ACHN (cell line): ENCODE measurements at places on chromosomes 3 and 15.

- peak; percentile 58 for DNase-seq
These were observed 2.4 kb downstream of the IGF2BP2 start for GRCh38 chr3:185822221-185823000.

GRCh38 chr3:14222457-14222856, 43.8 kb downstream of the LSM3 start:
- no peak for DNase-seq

GRCh38 chr15:70617076-70617910, 146.1 kb downstream of the UACA start:
- DNase-seq, result peak; percentile 20

- DNase-seq, result no peak
These were observed 124.3 kb downstream of the TIGIT start for GRCh38 chr3:114418107-114418506.

DNA sequence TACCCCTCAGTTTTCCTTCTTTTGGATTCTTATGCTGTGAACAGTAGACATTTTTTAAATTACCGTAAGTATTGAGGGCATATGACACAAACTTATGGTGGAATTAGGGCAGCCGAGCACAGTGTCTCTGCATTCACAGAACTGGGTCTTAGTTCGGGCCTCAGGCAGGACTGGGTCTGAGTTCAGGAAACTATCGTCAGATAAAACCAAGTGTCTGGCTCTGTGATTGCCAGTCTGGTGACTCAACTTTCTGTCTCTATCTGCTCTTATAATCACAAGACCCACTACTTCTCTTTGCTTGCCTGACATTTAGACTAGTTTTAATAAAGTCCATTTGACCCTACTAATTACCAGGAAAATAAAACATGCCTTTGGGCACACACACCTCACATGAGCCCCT, 146.2 kb downstream of the LMLN start:
- DNase-seq, result no peak

GRCh38 chr3:28022916-28023315, 218.5 kb upstream of the CMC1 start:
- no peak for DNase-seq

DNA sequence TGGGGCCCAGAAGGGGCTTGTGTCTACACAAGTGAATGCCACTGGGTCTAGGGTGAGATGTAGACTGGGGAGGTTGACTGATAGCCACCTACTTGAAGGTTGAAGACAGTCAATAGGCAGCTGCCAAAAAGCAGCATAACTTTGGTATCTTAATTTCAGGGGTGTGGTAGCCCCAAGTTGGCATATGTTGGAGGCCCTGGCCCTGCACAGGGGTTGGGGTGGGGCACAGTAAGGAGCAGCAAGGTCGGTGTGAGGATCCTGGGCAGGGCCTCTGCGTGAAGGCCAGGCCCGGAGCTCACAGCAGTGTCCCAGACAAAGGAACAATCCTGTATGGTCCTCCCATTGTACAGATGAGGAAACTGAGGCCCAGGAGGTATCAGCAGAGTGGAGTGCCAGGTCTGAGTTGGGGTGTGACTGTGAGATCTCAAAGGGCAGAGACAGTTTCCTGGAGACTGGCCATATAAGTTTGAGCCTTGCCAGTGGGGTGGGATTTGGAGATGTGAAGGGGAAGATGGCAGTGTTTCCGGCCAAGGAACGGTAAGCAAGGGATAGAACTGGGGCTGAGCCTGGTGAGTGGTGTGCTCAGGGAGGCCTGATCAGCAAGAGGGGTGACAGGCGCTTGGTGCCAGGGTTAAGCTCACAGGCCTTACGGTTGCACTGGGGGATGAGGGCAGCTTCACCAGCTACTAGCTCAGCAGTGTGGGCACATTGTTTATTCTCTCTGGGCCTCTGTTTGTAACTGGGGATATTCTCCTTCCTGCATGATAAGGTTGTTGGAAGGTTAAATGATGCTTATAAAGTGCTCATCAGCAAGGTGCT, 1.7 kb downstream of the KLHL40 start:
- DNase-seq, result no peak
